Endodermal cell (in vitro differentiated cells): ENCODE measurements at places on chromosomes 2 and 18. TPM values are rescaled to one million over a fixed set of nuclear protein-coding genes. Genes with fewer than 3 reads are reported as not detected.
A peak's percentile ranks its signal among the peaks of the same experiment; 100 is the strongest.

DNA sequence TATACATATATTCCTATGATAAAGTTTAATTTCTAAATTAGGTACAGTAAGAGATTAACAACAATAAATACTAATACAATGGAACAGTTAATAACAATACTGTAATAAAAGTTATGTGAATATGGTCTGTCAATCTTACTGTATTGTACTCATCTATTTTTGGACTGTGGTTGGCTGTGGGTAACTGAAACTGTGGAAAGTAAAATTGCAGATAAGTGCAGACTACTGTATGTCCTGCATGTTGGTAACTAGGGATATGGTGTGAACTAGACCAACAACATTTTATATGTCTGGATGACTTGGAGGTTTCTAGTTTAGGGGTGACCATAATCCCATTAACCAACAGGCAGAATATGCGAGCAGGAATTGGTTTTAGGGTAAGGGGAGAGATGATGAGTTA is 23.3 kb downstream of the PHLPP1 start:
- no peak overlapping the region for H3K27ac ChIP-seq
- DNase-seq = no peak
- peaks cover 2% of the 10 kb centered on the region for H3K4me1 ChIP-seq
- no peaks in the 10 kb centered on the region for H3K27me3 ChIP-seq

DNA sequence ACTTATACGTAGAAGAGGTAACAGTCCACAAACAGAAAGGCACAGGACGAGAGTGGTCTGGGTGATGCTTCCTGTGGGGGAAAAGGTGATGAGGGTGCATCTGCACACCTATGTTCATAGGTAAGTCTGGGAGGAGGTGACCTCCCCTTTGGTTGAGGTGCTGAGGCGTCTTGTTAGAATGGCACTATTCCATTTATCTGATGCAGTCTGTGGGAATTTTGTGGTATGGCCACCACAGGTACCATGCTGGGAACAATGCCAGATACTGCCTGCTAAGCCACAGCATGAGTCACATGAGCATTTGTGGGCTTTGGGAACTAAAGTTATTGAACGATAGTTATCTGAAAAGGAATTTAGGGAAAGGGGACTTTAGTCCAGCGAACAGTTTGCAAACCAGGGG is 27.9 kb downstream of the IL37 start:
- peaks cover 11% of the 10 kb centered on the region for H3K27me3 ChIP-seq
- no peak overlapping the region for H3K27ac ChIP-seq
- no peak overlapping the region for H3K4me3 ChIP-seq
- no peaks in the 10 kb centered on the region for H3K36me3 ChIP-seq
- no peaks in the 10 kb centered on the region for H3K4me1 ChIP-seq
- no peak for DNase-seq

IL1R1 gene
- total RNA-seq = 3.0 and 3.8 TPM in 2 replicates

GRCh38 chr18:21265971-21266673 is 24.1 kb downstream of the GREB1L start:
- peaks cover 18% of the 10 kb centered on the region for H3K4me1 ChIP-seq
- DNase-seq = no peak
- no peaks in the 10 kb centered on the region for H3K36me3 ChIP-seq

CLEC4F gene
- total RNA-seq = not detected in 3 replicates

DNA sequence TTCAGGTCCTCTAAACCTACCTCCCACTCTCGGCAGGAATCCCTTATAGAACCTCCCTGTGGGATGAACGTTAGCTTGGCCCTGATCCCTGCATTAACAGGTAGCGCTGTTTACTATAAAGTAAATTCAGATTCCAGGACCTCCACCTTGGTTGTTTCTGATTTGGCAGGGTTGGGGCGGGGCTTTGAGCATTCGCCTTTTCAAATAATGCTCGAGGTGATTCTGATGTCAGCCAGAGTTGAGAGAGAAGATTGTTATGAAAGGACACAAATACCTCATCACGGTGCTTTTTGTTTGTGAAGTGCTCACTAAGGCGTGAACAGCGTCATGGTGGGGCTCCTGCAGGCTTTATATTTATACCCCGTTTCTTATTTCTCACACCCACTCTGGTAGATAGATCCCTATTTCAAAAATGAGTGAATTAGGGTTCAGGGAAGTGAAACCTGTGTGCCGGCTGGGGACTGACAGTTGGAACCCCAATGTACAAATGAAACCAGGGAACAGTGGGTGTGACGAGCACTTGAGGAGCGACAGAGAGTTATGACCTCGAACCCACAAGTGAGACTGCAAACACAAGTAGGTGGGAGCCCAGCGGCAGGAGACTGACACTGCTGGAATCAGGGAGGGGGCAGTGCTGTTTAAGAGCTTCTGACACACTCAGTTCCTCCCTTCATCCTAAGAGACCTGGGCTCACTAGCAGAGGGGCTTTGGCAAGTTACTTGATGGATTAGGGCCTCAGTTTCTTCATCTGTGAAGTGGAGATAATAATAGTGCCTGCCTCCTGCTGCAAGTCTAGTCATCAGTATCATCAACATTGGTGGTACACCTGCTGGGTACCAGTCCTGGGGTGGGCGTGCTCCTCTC is 14.2 kb upstream of the CXCR4 start:
- H3K4me1 ChIP-seq = peaks cover 20% of the 10 kb centered on the region
- H3K36me3 ChIP-seq = no peaks in the 10 kb centered on the region
- H3K4me3 ChIP-seq = no peak overlapping the region
- H3K27me3 ChIP-seq = no peaks in the 10 kb centered on the region
- H3K27ac ChIP-seq = no peak overlapping the region

DNA sequence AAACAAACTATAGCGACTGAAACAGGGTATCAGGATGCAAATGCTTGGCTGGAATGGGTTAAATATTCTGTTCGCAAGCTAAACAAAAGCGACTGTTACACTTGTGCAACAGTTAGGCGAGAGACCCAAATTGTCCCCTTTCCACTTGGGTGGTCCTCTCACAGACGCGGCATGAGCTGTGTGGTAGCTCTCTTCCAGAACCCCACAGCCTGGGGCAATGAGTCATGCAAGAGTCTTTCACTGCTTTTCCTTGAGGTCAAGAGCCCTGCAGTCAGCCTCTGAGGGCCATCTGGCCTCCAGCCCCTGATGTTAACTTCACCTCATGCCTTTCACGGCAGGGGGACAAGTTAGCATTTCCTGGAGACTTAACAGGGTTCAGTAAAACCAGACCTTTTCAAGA is 25.7 kb downstream of the SULT1C4 start:
- DNase-seq = peak; percentile 92
- H3K4me1 ChIP-seq = no peaks in the 10 kb centered on the region
- no peaks in the 10 kb centered on the region for H3K27me3 ChIP-seq
- H3K27ac ChIP-seq = no peak overlapping the region
- H3K4me3 ChIP-seq = no peak overlapping the region

DNA sequence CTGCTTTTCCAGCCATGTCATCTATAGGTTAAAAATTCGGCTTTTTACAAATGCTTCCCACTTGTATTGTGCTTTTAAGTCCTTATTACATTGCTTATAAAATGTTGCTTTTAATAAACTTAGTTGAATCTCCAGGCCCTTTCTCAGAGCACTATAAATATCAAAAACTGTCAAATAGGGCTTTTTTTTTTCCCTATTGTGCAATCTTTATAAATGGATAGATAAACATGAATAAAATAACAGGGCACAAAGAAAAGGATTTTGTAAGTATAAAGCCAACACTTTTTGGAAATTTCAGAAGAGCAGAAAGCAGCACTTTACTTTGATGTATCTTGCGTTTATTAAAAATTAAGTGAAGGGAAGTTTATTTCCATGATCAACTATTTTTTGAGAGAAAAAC is 107.5 kb upstream of the CDCA7 start:
- no peak for DNase-seq
- H3K4me3 ChIP-seq = no peak overlapping the region
- no peaks in the 10 kb centered on the region for H3K36me3 ChIP-seq
- no peak overlapping the region for H3K27ac ChIP-seq

DNA sequence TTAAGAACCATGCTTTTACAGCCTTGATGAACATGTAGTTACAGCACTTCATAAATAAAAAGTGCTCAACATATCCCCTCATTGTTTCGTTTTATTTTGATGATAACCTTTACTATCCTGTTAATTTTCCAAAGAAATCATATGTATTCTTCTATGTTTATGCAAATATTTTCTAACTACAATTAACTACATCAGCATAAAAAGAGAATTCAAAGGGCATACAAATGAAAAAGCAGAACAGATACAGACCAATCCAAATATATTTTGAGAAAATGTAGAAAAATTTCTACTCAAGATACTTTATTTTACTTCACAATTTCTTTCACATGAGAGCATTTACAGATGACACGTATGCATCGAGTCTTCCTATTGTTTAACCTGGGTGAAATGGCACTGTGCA is 69.1 kb downstream of the MBD2 start:
- H3K36me3 ChIP-seq = no peaks in the 10 kb centered on the region
- no peaks in the 10 kb centered on the region for H3K27me3 ChIP-seq
- no peak for DNase-seq
- H3K4me3 ChIP-seq = no peak overlapping the region

MOGAT1 gene
- not detected in 2 replicates for total RNA-seq

- H3K27ac ChIP-seq = no peak overlapping the region
- H3K4me1 ChIP-seq = no peaks in the 10 kb centered on the region
Observed at GRCh38 chr18:21203126-21203525, 38.9 kb upstream of the GREB1L start.

DNA sequence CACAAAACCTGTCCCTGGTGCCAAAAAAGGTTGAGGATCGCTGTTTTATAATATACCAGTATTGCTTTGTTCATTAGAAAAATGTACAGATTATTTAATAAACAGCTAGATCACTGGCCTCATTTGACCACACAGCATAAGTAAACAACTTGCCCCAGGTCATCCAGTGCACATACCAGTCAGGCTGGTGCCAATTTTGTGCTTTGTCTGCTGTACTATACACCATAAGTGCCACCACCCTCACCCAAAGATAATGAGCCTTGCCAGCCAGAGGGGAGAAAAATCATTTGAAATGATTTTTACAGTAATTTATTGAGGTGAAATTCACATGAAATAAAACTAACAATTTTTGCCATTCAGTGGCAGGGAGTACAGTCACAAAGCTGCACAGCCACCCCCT is 202.2 kb upstream of the TWIST2 start:
- H3K4me1 ChIP-seq = no peaks in the 10 kb centered on the region
- H3K4me3 ChIP-seq = no peak overlapping the region

DNA sequence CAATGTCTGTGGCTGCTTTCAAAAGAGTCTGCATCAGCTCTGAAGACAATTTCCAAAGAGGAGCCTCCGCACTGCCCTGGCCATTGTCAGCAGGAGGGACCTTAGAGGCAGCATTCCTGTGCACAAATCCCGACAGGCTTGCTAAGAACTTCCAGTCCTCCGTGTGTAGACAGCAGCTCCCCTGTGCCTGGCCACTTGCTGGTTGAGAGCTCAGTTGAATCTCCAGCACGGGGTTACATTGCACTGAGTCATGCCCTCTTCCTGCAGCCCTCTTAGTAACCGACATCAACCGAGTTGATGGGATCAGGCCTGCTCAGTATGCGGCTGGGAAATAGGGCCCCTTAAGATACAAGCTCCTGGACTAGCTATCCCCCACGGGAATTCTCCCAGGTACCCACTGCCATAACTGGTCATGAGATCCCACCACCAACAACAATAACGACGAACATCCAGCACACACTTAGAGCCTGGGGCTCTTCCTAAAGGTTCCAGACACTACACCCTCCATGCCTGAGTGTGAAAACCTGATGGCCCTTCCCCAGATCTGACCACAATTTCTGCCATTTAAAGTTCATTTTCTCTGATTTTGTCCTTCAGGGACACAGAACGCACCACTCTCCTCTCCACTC is 12.0 kb downstream of the ATP6V1B1 start:
- no peak overlapping the region for H3K27ac ChIP-seq
- DNase-seq = peak; percentile 65
- H3K36me3 ChIP-seq = no peaks in the 10 kb centered on the region
- H3K4me3 ChIP-seq = no peak overlapping the region

DNA sequence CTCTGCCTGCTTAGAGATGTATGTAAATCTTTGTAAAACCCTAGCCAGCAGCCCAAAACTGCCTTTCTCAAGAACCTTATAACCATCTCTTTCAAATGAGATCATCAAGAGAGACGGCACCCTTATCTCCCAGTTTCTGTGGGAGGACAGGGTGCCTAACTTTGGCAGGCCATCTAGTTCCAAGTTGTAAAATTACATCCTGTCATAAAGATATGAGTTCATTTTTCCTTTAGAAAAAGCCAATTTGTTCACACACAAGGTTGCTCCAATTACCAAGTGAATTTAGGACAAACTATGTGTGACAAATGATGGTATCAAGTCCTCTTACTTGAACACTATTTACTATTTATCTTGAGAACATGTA is 65.3 kb downstream of the MEMO1 start:
- peaks cover 6% of the 10 kb centered on the region for H3K4me1 ChIP-seq
- no peak overlapping the region for H3K27ac ChIP-seq
- no peaks in the 10 kb centered on the region for H3K27me3 ChIP-seq
- H3K4me3 ChIP-seq = no peak overlapping the region

DNA sequence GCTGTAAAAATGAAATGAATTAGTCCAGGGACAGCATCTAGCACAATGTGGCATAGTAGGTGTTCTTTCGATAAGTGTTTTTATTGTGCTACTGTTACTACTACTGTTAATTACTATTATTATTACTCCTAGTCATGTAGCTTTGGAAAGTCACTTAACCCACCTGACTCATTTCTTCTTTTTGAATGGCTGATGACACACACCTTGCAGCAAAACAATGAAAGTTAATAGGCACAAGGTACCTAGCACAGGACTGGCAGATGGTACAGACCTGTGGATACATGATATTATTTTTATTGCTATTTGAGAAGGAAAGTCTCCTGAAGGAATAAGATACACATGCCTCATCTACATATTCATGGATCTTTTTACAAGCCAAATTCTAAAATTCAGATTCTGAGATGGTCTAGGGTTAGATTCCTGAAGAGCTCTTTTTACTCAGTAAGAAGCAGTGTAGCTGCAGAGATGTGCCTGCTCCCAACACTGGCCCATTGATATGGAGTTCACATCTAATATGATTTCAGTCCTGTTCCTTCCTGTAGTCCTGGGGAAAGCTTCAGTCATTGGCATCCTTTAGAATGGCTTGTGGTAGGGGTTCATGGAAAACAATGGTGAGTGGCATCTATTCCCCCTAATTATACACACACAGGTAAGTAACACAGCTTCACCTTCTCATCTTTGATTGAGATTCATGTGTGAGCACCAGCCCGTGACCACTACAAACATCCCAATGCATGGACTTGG is 7.9 kb upstream of the ERMN start:
- H3K4me3 ChIP-seq = no peak overlapping the region
- H3K36me3 ChIP-seq = no peaks in the 10 kb centered on the region
- no peak for DNase-seq
- H3K27ac ChIP-seq = no peak overlapping the region

DNA sequence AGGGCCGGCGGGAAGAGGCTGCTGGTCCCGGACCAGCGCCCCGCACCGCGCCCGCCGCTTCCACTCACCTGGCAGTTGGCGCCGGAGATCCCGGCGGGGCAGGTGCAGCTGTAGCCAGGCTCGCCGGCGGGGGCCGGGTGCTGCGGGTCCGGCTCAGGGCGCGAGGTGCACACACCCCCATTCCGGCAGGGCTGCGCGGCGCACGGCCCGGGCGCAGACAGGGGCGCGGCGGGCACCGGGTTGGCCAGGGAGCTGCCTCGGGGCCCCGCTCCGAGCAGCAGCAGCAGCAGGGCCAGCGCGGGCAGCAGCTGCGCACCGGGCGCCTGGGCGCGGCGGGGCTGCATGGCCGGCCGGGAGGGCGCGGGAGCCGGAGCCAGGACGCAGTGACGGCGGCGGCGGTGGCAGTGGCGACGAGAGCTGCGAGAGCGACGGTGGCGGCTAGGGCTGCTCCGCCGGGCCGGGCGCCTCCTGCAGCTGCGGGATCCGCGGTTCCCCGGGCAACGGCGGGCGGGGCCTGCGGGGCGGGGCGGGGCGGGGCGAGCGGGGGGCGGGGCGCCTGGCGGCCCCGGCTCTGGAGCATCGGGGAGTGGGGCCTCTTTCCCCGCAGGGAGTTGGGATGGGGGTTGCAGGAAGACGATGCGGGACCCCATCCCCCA is at the start of gene DNER:
Gene DNER, minus strand, starts transcription at position 476 of the 656 bp plus-strand sequence. Its CDS starts 132 bp downstream, at position 344.
- H3K4me1 ChIP-seq = no peaks in the 10 kb centered on the region
- no peak within 1 kb of the TSS for H3K27ac ChIP-seq
- H3K27me3 ChIP-seq = peaks cover 93% of the 10 kb centered on the region
- DNase-seq = peak; percentile 89
- H3K36me3 ChIP-seq = no peaks in the 10 kb centered on the region
